Fibroblast of skin of left biceps (primary cell): ENCODE measurements at places on chromosomes 13 and 19.

DNA sequence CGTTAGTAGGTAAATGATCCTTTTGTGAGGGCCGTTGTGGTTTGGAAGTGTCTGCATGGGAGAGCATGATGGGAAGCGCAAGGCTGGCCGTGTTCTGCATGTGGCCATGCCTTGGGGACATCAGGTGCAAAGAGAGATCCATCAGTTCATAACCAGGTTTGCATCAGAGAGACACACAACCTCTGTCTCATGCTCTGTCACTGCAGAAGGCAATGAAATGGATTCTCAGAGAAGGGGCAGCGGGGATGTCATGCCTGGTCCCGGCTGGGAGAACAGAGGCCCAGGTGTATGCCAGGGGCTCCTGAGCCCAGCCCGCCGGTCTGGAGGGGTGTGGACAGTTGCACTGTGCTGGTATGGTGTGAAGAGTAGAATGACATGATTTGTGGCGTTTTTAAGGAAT lies 60.2 kb downstream of the GGACT start:
- DNase-seq = no peak

GRCh38 chr19:45492627-45493470 lies 4.0 kb downstream of the RTN2 start:
- no peak for DNase-seq

DNA sequence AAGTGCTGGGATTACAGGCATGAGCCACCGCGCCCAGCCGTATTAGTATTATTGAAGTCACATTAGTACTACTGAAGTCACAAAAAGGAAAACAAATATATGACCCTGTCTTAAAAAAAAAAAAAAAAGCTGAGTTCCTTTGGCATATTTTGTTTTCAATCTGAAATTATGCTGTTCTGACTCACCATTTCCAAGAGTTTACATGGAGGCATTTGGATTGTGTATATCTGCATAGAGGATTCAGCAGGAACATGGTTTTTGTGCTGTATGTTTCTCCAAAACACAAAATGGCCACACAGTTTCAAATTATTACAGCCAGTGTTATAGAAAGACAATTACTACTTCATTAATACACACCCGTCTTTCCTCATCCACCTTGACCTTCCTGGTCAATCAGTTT lies 103.5 kb upstream of the TSC22D1 start:
- no peak for DNase-seq

DNA sequence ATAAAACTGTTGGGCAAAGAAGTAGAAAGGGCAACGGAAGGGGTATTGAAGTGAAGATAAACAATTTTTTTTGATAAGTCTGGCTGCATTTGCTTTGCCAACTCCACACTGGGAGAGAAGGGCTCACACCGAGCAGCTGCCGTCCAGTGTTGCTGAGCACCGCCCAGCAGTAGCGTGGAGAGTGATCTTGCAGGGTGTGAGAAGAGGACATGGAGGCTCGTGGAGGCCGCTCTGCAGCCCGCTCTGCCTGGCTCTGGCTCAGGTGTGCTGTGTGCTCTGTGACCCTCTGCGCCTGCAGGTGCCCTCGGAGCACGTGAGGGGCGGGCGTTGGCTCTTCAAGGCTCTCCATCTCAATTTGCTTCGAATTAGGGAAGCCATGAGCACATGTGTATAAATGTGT lies 35.9 kb upstream of the TEX29 start:
- DNase-seq = no peak

- DNase-seq = no peak
Observed at GRCh38 chr13:99656844-99657381, 155.6 kb downstream of the TM9SF2 start.
